Sigmoid colon (tissue), 7 donors: ENCODE measurements at places on chromosomes 2 and 18.
A peak's percentile ranks its signal among the peaks of the same experiment; 100 is the strongest.

DNA sequence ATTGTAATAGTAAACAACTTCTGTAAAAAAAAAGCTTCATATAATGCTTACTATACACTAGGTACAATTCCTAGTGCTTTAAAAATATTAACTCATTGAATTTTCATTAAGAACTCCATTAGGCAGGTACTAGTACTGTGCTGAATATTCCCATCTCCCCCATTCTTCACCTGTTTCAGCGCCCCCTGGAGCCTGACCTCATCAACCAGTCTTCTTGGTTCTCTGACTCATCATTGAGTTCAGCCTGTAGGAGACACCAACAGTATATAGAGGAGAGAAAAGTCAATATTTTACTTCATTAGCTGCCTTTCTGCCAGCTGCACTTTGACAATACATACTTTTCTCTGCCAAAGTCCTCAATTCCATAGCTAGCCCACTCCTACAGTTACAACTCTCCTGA is 1009.9 kb upstream of the KLHL29 start:
- DNase-seq = no peak

- DNase-seq = no peak
Measured at GRCh38 chr2:33598561-33599174, 431 bp downstream of the FAM98A start.

DNA sequence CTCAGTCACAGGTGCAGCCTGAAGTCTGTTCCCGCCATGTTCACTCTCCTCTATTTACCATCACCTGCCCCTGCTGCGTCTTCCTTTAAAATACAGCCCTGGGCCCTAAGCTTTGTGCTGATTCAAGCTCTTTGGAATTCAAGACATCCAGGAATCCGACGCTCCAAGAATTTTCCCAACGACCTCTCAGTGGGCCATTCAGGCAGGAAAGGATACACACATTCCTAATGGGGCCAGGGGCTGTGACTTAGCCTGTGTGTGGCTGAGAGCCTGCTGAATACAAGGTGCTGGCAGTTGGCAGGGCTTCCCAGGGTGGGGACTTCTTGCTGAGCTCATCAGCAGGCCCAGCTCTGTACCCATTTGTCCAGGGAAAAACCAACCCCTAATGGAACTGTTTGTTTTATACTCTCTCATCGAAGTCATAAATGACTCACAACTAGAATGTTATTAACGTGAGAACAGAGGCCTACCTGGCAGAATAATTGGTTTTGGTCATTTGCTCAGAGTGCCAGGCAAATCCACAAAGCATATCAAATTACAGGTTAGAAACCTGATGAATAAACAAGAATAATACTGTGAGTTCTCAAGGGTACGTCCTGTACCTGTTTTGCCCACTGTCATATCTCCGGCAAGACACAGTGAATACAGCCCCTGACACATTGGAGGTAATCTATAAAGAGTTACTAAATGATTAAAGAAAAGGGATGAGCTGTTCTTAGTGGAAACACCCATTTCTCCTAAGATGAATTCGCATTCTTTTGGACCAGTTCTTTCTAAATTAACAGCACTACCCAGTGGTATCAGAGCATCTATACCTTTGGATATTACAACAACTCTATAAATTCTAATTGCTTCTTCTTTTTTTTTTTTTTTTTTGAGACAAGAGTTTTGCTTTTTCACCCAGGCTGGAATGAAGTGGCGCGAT is 12.6 kb upstream of the KCMF1 start:
- peak; percentile 62 for DNase-seq

GRCh38 chr2:174729797-174730697 is 34.2 kb downstream of the CHRNA1 start:
- DNase-seq = no peak

GRCh38 chr2:65429786-65430602 is 2.4 kb downstream of the SPRED2 start:
- DNase-seq = no peak

- no peak for DNase-seq
Measured at GRCh38 chr2:51673628-51674027, 641.7 kb upstream of the NRXN1 start.

DNA sequence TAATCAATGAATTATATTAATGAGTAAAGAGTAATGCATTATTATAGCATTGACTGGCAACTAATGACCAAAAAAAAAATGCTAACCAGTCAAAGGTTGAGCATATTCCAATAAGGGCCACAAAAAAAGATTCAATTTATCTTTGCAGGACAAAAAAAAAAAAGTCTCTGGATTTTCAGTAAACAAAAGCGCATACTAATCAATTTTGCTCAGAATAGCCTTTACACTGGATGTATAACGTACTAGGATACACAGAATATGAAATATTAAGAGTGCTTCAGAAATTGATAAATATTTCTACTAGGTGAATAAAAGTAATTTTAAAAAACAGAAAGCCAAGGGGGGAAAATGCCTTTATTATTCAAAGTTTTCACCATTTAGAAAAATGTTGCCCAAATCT is 74.4 kb downstream of the NBAS start:
- no peak for DNase-seq

- no peak for DNase-seq
Measured at GRCh38 chr2:152730591-152731333, 12.3 kb downstream of the ARL6IP6 start.

DNA sequence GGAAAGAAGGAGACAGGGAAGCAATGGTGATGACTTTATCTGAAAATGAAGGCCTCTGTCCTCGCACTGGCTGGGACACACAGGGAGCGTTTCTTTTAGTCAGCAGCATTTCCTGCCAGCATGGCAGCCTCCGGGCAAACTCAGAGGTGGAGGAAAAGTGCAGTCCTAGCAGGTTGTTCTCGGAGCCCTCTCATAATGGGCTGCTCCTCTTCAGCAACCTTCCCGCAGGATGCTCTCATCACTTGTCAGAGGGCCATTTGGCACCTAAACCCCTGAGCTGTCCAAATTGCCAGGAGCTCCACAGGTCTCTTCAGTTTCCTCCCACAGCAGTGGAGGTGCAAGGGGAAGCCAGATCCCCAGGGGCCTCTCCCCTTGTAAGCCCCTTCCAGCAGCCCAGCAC is 6.2 kb downstream of the STK39 start:
- DNase-seq = no peak

DNA sequence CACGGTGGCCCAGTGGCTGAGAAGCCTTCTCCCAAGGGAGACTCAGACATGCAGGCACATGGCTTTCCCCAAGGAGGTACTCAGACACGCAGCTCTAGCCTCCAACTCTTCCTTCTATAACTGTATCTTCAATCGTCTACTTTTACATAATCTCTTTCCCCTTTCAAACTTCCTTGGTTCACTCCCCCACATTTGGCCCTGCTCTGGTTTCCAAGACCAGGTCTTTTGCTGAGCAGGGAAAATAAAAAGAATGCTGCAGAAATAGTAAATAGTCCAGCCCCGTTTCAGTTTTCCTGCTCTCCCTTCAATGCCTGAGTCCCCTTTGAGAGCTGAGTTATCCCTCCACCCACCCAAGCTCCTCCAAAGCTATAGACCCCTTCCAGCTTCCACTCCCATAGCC is 635.0 kb downstream of the ARHGAP15 start:
- no peak for DNase-seq

- no peak for DNase-seq
Measured at GRCh38 chr2:23510471-23510870, 125.5 kb downstream of the KLHL29 start.

DNA sequence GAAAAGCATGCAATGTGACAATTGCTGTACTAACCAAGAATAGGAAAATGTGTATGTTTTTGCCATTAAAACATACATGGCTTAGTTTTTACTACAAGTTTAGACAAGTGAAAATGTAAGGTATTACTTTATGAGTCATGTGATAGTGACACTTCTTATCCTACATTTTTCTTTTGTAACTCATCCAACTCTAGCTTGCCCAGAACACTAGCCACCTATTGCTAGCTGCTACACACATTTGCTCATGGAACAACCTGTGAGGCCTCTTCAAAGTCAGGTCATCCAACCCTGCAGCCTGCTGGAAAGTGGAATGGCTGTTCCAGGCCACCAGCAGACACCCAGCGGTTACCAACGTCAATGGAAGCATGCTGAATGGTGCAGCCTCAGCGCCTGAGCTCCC is 1043.9 kb downstream of the TMEM182 start:
- DNase-seq = no peak

GRCh38 chr2:53884883-53885282 is 25.1 kb upstream of the GPR75 start:
- no peak for DNase-seq

DNA sequence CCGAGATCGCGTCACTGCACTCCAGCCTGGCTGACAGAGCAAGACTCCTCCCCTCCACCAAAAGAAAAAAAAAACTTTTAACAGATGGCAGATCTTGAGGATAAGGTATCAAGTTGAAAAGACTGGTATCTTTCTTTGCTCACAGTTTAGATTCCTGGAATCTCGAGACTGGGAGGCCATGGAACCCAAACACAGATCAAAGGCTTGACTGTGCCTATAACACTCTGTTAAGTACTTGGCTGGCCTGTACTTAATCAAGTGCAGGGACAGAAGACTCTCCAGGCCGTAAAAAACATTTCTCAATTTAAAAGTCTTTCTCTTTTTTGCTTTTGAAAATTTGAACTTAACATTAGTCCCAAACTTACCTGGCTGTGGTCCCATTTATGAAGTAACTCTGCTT is 107.1 kb upstream of the ZNF516 start:
- no peak for DNase-seq

GRCh38 chr2:53880756-53881155 is 21.0 kb upstream of the GPR75 start:
- no peak for DNase-seq

- no peak for DNase-seq
Measured at GRCh38 chr2:217360111-217360510, 500.2 kb upstream of the TNP1 start.

GRCh38 chr18:78751664-78752063 is 228.0 kb upstream of the SALL3 start:
- no peak for DNase-seq

GRCh38 chr2:8886876-8887275 is 49.5 kb upstream of the KIDINS220 start:
- no peak for DNase-seq

GRCh38 chr2:21640046-21640445 is 516.3 kb downstream of the TDRD15 start:
- no peak for DNase-seq

DNA sequence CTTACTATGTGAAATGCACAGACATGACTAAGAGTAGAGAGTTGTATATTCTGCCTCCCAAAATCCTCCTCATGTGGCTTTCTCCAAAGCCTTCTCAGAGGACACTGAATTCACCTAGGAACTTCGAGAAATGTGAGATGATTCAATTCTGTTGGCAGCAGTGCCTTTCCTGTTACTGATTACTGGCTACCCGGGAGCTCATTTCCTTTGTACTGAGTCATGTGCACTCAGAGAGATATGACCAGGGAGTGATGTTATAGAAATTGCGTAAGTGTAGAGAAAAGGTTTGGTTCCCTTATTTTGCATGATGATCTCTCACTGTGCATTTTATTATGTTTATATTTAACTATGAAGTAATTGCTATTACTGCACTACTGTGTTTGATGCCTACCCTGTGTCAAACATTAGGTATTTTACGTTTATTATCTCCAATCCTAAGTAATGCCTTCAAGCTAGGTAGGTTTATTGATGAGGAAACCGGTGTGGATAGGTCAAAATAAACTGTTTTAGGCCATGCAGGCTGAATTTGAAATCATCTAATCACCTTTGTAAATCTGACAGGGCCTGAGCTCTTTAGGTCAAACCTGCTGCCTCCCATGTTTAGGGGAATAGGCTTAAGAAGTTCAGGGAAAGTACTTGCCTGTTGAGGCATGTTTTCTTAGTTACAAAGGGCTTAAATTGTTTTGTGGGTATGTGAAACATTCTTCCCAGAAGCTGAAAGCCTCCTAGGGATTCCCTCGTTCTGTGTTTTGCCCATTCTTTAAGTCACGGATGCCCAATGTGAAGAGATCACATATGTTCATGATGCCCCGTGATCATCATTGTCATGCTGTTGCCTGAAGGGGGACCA is 86.8 kb downstream of the FMNL2 start:
- no peak for DNase-seq

DNA sequence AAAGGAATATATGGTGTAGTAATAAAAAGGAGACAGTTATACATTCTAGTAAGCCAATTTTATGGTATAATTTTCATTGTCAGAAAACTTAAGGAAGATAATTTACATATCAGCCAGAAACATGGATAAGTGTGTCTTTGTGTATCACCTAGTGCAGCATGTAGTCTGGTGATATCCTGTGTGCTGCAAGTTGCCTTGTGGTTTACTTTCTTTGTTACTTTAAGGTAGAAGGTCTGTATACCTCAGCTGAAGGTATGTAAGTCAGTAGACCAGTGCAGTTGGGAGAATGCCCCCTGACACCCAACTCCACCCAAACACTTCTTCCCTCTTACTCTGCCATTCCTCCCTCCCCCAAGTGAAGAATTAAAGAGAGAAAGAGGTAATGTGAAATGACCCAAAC is 11.0 kb downstream of the GORASP2 start:
- DNase-seq = no peak

DNA sequence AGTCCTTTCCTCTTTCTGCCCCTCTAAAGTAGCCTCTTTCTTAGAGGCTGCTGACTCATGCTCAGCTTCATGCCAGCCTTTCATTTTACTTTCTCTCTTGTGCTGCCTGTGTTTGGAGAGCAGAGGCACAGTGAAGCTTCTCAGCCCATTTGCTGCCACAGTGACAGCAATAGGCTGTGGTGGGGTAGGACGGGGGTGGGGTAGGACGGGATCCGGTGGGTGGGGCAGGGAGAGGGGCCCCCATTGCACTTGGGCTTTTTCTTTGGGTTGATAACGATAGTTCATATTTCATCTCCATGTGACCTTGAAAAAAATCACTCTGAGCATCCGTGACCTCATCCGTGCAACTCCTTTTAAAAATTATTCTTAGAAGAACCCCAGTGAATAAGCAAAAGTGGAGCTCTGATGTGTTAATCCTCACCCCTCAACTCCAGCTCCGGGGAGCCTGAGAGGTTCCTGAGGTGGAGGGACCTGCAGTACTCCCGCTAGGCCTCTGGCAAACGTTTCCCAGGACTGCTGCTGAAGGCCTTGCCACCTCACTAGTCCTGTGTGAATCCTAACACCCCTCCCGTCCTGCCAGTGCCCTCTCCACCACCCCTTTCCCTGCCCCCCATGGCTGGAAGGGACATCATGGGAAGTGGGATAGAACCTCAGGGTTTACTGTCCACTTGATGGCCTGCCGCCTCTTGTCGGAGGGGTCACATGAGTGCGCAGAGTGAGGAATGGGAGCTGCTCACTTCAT is 70.8 kb downstream of the INPP4A start:
- DNase-seq = peak; percentile 62

GRCh38 chr18:23540867-23541266 is 37.6 kb downstream of the RMC1 start:
- no peak for DNase-seq

- no peak for DNase-seq
Measured at GRCh38 chr2:179132076-179132475, 82.1 kb upstream of the CCDC141 start.

- DNase-seq = no peak
Measured at GRCh38 chr2:132797556-132797955, 127.6 kb upstream of the LYPD1 start.

- DNase-seq = no peak
Measured at GRCh38 chr2:206615417-206616089, 26.7 kb upstream of the FAM237A start.

- DNase-seq = no peak
Measured at GRCh38 chr18:57131782-57132181, 15.1 kb upstream of the BOD1L2 start.

- DNase-seq = no peak
Measured at GRCh38 chr2:233037078-233037477, 4.6 kb downstream of the NEU2 start.
